NCI-H2171 treated with DMSO at 0.1 percent for 48 hours (cell line): ENCODE measurements at places on chromosomes 12 and 14.
A peak's percentile ranks its signal among the peaks of the same experiment; 100 is the strongest.

GRCh38 chr14:54681811-54682261 is 114.9 kb downstream of the SAMD4A start:
- no peak for DNase-seq

GRCh38 chr14:101504096-101504948 is 57.0 kb upstream of the DIO3 start:
- DNase-seq: no peak

DNA sequence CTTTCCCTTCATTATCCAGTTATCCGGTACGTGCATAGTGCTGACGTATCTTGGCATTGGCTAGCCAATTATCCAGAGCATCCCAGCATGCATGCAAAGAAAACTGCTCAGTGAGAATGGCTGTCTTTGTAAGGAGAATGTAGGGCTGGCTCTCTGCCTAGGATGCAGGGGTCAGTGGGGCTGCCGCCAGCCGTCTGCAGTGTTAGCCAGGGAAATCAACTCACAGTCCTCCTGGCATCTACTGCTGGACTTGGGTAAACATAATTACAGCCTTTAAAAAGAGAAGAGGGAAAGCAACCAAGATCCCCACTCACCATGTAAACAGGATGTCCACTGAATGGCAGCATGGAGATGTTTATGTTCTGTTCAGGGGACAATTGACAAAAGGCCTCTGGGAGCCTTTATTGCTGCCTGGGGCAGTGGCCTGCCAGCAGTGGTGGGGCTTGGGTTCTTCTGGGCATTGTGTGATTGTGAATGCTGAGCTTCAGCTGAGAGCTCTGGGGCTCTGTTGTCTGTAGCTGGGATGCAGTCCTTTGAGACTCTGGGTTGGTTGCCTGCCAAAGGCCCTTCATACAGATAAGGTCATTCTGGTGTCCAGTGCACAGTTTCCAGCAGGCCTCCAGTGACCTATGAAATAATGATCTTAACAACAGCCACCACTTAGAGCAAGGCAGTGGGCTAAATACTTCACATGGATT is 121.8 kb downstream of the TBC1D30 start:
- no peak for DNase-seq

DNA sequence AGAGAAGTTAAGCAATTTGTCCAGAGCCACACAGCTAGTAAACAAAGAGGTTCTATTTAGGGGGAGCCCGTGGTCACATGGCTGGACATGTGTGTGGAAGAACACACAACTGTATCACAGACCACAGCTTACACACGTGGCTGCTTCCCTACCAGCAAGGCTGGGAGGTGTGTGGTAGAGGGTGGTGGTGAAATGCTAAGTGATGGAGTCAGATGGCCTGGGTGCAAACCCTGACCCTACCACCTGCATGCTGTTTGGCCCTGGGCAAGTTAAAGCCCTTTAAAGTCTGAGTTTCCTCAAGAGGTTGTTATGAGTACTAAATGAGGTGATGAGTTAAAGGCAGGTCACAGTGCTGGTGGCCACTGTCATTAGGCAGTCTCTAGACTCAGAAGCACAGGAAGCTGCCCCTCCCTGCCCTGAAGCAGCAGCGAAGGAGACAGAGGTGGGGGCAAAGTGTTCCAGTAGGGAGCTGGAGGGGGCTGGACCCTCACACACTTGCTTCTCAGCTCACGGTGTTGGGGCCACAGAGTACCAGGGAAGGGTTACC is 64.2 kb downstream of the ERH start:
- DNase-seq: no peak

GRCh38 chr12:39287817-39288216 is 155.1 kb downstream of the KIF21A start:
- no peak for DNase-seq

- no peak for DNase-seq
Measured at GRCh38 chr12:109613649-109614455, 40.3 kb downstream of the MVK start.

DNA sequence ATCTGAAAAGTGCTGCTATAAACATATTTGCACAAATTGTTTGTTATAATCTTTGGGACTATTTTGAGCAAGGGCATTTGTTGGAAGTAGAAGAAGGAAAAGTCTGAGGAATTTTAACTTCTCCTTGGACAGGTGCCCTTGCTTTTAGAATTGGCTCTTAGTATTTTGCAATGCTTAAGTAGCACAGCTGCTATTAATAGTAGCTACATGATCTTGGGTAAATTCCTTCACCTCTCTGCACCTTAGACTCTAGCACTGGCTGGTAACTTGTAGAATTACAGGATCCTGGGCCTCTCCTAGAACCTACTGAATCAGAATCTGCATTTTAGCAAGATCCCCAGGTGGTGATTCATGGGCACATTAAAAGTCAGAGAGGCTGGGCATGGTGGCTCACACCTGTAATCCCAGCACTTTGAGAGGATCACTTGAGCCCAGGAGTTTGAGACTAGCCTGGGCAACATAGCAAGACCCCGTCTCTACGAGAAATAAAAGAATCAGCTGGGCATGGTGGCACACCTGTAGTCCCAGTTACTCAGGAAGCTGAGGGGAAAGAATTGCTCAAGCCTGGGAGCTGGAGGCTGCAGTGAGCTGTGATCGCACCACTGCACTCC is 10.8 kb upstream of the TMEM120B start:
- no peak for DNase-seq

GRCh38 chr14:102750376-102750775 is 26.9 kb upstream of the TRAF3 start:
- DNase-seq: peak; percentile 55

DNA sequence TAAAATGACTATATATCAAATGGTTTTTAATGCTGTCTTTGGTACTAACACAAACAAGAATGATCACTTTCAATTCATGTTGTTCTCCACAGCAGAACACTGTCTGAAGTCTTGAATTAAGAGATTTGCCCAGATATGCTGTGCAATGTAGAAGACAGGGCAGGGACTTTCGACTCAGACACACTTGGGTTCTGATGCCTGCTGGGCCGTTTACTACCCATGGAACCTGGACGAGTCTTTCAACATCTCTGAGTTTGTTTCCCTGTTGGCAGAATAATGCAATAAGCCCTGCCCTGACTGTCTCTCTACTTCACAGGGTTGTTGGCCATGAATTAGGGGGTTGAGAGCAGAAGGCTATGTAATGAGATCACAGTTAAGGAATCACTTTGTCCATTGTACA is 162.6 kb upstream of the TMPO start:
- no peak for DNase-seq

GRCh38 chr14:68653804-68654203 is 139.1 kb downstream of the ZFP36L1 start:
- DNase-seq: no peak

DNA sequence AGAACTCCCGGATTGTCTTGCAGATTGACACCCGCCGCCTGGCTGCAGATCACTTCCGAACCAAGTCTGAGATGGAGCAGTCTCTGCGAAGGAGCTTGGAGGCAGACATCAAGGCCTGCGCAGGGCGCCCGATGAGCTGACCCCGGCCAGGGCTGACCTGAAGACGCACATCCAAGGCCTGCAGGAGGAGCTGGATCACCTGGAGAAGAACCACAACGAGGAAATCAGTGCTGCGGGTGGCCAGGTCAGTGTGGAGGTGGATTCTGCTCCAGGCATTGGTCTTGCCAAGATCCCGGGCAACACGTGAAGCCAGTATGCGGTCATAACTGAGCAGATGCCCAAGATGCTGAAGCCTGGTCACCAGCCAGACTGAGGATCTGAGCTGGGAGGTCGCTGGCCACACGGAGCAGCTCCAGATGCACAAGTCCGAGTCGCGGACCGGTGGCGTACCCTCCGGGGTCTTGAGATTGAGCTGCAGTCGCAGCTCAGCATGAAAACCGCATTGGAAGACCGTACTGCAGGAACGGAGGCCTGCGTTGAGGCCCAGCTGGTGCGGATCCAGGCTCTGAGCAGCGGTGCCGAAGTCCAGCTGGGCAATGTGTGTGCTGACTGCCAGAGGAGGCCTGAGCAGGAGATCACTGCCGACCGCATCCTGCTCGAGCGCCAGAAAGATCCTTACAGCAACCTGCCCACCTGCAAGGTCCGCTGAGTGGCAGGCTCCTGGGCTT is 12.4 kb upstream of the A2M start:
- no peak for DNase-seq

GRCh38 chr12:99605-100004 is 33.0 kb downstream of the IQSEC3 start:
- DNase-seq: no peak

DNA sequence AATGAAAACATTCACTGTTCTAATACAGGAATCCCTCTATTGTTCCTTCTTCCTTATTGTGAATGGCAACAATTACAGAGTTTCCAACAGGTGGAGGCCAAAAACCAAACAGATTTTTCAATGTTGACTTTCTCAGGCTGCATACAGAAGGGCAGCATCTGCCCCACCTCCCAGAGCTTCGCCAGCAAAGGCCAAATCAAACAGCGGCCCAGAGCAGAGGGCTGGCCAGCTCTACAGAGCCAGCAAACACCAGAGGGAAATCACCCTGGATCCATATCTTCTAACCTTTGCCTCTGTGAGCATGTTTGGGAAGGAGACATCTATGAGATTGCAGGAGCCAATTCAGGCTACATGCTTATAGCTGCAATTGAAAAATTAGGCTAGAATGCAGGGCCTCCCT is 4.4 kb upstream of the CRACR2A start:
- no peak for DNase-seq

DNA sequence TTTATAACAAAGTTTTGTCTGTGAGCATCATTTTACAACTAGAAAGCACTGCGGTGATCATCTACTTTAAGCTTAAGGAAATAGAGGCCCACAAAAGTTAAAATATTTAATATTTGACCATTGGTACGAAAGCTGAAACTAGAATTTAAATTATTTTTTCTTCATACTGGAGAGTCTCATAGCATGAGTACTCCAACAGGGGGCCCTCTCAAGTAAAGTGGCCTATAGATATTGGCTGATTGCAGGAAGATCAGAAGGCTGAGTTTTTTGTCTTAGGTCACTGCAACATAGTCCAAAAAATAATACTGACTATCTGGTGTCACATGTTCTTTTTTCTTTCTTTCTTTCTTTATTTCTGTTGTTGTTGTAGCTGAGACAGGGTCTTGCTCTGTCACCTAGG is 75.3 kb upstream of the ZDHHC17 start:
- DNase-seq: no peak

DNA sequence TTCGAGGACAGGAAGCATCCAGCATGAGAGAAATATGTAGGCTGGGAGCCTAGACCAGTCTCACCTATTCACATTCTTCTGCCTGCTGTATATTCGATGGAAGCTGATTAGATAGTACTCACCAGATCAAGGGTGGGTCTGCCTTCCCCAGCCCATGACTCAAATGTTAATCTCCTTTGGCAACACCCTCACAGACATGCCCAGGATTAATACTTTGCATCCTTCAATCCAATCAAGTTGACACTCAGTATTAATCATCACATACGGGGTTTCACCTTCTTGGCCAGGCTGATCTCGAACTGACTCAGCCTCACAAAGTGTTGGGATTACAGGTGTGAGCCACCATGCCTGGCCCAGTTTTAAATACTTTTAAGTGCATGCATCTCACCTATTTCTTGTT is 30.5 kb upstream of the SLC10A1 start:
- no peak for DNase-seq

DNA sequence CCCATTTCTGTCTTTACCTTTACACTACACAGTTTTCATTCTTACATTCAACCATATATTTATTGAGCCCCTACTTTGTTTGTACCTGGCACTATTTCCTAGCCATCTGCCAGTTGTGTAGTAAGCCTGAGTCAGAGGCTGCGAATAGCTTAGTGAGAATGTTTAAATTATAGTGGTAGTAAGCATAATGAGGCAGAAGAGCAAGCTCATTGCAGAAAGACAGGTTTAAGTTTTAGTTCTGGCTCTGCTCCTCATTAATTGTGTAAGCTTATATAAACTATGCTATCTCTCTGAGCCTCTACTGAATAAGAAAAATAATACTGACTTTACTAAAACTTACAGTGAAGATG is 123.5 kb downstream of the NAV3 start:
- no peak for DNase-seq

DNA sequence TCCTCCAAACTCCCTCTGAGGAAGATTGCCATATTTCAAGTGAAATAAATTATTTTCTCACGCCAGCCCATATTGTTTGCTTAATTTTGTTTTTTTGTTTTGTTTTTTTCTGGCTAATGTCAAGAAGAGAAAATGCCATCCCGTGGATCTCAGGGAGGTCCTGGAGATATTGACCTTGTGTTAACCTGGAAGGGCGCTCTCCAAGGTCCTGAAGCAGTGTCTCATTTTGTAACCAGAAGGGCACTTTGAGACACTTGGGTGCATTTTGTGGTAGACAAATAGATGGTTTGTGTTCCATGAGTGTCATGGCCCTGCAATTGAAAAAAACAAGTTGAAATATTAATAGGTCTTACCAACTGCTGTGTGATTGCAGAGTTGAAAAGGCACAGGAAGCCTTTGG is 268.9 kb downstream of the SUDS3 start:
- no peak for DNase-seq

DNA sequence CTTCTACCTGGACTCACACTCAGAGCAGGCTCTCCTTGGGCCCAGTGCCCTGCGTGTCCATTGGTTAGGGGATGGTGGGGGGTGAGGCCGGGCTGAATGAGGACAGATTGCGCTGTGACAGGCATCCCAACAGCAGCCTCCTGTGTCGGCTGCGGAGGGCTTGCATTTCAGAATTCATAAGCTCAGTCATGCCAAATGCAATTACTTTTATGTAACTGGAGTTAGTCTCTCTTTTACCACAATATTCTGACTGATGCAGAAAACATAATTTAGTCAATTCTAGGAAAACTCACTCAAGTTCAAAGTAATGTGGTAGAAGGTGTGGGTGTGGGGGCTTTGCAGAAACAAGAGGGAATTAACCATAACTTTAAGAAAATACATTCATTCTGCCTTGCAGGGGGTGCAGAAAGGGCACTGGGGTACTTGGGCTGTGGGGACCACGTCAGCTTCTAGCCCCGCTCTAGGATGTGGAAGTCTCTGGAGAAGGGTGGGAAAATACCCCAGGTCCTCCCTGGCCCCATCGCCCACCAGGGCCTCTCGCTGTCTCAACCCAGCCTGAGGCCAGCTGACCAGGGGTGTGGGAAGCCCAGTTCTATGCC is 257.7 kb downstream of the ADGRD1 start:
- DNase-seq: no peak

DNA sequence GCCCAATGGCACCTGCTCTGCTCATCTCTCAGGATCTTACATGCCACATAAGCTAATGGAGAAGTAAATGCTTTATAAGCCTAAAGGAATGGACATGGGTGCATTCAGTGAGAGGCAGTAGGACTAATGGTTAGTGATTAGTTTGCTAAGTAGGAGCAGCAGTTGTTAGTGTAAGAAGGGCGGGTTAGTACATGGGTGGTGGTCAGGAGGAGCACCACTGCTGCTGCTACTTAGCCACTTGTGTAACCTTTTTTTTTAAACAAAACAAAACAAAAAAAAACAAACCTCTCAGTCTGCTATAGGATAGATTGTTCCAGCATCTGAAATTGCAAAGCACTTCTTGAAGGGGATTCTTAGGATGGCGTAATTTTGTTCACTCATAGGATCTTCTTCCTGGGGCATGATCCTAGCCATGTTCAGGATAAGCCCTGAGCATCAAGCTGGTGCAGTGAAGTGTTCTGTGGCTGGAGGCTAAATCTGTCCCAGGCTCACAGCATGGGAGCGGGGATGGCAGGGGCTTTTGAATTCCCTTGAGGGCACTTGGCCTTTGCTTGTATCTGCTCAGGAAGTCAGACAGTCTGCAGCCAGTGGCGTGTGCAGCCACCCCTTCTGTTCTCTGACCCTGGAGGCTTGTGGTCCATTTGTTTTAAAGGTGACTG is 63.6 kb downstream of the CHST11 start:
- peak; percentile 61 for DNase-seq
